ENCODE measurements at places on chromosomes 2 and 18. TPM values are rescaled to one million over a fixed set of nuclear protein-coding genes. Genes with fewer than 3 reads are reported as not detected.
A peak's percentile ranks its signal among the peaks of the same experiment; 100 is the strongest.

NEB gene
- total RNA-seq = 2.5 TPM

- DNase-seq = peak; percentile 44
Measured at GRCh38 chr2:240989451-240990265, 8.8 kb upstream of the SNED1 start.

GRCh38 chr2:24164416-24164973 lies 10.4 kb upstream of the FAM228A start:
- no peak for DNase-seq

DNA sequence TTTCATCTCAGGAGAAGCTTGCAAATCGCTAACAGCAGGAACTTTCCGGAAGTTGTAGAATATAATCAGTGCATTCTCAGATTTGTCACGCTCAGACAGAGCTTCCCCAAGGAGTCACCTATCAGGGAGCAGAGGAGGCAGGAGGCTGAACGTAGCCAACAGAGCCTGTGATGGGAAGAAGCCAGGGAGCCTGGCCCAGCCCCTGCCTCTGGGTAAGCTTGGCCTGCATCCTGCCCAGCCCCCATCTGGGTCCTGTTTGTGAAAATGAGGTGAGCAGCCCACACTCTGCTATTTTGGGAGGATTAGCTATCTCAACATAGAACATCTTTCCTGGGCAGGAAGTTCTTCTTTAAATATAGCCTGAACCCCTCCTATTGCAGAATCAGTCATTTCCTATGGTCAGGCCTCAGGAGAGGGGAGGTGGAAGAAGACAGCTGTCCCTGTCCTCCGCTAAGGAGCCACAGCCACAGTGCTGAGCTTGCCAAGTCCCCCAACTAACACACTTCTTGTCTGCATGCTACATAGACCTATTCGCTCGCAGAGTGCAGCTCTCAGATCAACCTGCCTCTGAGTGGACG lies 19.2 kb upstream of the PKDCC start:
- DNase-seq = peak; percentile 35

DNA sequence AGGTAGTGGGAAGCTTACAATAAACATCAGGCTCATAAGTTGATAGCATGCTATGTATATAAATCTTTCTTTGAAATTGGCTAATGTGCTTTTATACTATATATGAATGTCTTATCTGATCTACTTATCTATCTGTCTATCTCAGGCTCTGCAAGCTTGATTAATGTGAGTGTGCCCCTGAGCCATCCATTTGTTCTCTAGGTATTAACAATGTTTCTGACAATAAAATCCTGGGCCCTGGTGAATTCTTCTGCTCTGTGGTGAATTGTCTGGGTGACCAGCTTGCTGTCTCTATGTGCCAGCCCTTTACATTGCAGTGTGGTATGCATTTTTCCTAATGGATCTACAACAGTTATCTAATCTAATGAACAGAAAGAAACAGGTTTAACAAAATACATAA lies 295.9 kb downstream of the HRH4 start:
- no peak for DNase-seq

SLC16A14 gene
- total RNA-seq = 9.2 TPM

GRCh38 chr18:45562567-45563479 lies 52.5 kb upstream of the SLC14A2 start:
- DNase-seq = peak; percentile 61

ZEB2 gene
- total RNA-seq = 92.4 TPM

FOXD4L1 gene
- total RNA-seq = 0.39 TPM

DNA sequence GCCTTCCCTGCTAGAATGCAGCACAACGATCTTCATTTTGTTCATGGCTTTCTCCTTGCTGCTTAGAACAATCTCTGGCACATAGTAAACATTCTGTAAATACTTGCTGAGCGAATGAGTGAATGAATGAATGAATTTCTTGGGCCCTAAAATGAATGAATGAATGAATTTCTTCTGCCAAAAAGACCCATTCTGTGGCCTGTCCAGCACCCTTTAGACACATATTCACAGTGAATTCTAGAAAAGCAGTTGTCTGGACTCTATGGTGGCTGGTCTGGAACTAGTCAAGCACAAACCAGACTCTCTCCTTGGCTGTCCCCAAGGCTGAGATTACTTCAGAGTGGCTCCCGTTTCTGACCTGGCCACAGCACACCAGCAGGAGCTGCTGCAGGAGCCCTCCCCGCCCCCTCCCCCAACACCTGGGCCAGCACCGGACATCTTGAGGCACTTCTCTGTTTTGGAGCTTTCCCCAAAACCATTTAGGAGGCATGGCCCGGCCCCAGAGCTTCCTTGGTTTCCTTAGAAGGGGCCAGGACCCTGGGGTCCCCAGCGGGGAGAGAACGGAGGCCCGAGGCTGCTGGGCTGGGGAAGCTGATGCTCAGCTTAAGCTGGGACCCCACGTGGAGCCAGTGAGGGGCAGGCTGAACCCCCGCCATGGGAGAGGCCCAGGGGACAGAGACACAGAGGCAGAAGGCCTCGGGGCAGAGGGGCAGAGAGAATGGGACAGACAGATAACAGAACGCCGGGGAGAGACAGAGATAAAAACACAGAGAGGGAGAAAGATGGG lies 159.0 kb downstream of the ZFP36L2 start:
- no peak for DNase-seq

IL36G gene
- not detected for total RNA-seq

GRCh38 chr2:197433780-197434438 lies 919 bp downstream of the SF3B1 start:
- no peak for DNase-seq

DNA sequence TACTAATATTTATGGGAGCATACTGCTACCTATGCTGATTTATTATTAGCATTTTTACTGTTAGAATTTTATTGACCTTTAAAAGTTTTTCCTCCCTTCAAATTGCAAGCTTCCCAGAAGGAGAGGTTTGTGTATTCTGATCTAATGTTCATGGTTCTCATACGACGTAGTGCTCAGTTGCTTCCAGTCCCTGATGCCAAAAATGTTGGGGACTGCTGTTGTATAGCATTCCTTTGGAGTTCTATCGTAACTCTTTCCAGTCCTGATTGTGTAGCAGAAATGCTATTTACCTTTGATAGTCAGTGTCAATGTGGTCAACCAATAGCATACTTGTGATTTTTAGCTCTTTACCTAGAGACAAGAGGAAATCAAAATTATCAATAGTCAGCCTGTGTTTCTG lies 69.5 kb upstream of the ZSWIM2 start:
- no peak for DNase-seq

BOLL gene
- total RNA-seq = not detected

GRCh38 chr2:173851141-173851641 lies 114.0 kb downstream of the SP3 start:
- DNase-seq = peak; percentile 75

GRCh38 chr18:44889111-44889510 lies 208.4 kb downstream of the SETBP1 start:
- no peak for DNase-seq

NAB1 gene
- total RNA-seq = 49.7 TPM

DNA sequence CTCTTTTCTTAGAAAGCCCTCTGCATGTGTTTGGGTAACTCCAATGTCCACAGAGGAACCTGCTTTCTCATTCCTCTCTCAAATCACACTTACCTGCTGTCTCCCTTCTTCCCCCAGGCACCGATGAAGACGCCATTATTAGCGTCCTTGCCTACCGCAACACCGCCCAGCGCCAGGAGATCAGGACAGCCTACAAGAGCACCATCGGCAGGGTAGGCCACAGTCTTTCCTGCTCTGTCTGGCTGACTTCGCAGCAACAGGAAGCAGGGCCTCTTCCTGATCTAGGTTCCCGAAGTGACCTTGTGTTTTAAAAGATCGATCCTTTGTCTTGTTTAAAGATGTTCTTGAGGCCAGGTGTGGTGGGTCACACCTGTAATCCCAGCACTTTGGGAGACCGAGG lies 25.0 kb upstream of the GMCL1 start:
- no peak for DNase-seq

DNA sequence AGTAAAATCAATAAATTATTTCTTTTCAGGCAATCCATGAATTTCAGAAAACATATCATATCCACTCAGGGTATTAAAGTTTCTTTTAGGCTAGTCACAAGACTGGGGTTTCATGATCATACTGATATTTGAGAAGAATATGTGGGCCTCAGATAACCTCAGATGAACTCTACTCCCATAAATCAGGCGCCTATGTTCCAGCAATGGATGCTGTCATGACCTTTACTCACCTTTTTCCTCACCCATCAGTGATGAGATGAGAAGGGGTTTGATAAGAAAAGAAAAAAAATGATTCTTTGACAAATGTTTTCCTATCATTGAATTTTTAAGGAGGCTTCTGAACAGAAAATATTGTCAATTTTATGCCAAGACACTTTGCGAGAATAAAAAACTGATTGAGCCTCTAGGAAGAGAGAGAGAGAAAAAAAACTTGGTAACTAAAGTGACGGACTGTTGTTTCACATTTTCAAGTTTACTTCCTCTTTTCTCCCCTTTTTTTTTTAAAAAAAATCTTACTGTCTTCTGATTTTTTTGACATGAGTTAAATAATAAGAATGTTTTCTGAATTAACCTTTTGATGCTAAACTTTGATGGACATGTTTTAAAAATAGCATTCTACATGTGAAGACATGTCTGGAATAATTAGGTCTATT lies 309.1 kb upstream of the MAP2 start:
- DNase-seq = no peak

GRCh38 chr2:237790353-237790752 lies 8.2 kb upstream of the RBM44 start:
- no peak for DNase-seq

DNA sequence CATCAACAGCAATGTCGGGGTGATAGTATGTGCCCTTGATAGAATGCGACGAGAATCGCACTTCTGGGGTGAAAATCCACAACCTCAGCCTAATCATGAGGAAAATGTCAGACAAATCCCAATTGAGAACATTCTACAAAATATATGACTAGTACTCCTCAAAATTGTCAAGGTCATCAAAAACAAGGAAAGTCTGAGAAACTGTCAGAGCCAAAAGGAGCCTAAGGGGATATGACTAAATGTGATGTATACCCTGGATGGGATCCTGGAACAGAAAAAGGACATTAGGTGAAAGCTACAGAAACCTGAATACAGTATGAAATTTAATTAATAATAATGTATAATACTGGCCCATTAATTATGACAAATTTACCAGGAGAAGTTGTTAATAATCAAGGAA lies 7.6 kb upstream of the CACNB4 start:
- DNase-seq = no peak

All from ureter (tissue), 1 donor.